NCI-H774 (cell line): ENCODE measurements at places on chromosomes 3 and 15.

- peak; percentile 10 for DNase-seq
Observed at GRCh38 chr3:170321321-170322034, 36.0 kb upstream of the SKIL start.

- DNase-seq: no peak
Observed at GRCh38 chr3:196624067-196624790, 15.3 kb upstream of the NRROS start.

- no peak for DNase-seq
Observed at GRCh38 chr15:74272812-74273211, 36.7 kb downstream of the CCDC33 start.

DNA sequence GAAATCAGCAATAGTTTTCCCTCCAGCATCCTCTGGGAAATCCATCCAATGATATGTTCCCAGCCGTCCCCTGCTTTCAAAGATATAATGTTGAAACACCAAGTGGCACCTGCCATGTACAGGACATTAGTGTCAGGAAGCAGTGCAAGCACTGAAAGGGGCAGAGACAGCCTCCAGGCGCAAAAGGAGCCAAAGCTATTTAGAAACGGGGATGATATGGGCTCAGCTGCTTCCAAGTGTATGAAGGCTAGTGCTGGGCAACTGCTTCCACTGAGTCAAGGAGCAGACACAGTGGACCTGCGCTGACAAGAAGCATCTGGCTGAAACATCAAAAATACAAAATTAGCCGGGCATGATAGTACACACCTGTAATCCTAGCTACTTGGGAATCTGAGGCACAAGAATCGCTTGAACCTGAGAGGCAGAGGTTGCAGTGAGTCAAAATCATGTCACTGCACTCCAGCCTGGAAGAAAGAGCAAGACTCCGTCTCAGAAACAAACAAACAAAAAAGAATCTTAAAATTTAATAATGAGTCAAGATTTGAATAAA is 119.7 kb downstream of the AQP9 start:
- no peak for DNase-seq

DNA sequence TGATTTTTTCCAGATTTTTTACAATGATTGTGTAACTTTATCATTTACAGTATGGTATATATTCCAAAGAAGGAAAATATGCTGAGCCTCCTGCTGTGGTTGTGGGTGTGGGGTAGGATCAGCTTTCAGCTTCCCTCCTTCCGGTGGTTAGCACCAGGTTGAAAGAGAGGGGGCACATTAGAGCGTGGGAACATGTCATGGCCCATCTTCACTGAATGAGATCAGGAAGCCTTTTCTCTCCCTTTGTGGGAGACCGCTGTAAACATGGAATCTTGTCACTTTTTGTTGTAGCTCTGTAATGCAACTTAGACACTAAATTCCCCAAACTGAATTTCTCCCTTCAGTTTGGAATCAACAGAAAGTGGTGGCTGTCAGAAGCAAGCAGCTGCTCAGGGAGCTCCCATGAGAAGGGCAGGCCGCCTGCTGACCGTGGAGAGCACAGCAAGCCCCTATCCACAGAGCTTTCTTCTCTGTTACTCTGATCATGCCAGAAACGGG is 86.7 kb upstream of the LIMD1 start:
- DNase-seq: no peak

DNA sequence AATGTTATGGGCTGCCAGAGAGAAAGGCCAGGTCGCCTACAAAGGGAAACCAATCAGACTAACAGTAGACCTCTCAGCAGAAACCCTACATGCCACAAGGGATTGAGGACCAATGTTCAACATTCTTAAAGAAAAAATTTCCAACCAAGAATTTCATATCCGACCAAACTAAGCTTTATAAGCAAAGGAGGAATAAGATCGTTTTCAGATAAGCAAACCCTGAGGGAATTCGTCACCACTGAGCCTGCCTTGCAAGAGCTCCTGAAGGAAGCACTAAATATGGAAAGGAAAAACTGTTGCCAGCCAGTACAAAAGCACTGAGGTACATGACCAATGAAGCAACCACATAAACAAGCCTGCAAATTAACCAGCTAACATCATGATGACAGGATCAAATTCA is 33.1 kb downstream of the PYGO1 start:
- no peak for DNase-seq

DNA sequence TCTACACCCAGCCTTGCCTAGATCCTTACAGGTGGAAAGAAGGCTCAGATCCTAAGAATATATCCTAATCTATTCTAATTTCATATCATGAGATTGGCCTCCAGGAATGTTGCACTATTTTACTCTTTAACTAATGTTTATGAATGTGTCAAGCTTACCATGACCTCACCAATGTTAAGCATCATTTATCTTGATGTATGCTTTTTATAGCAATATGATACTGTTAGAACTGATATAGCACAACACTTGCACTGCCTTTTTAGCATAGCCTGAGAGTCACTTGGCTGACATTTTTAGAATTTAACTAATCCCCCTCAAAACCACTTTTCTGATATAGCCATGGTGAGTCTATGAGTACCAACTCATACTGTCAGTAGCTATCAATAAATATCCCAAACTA is 191.5 kb upstream of the NR2F2 start:
- DNase-seq: no peak

GRCh38 chr3:99626417-99626788 is 12.0 kb upstream of the COL8A1 start:
- DNase-seq: no peak

DNA sequence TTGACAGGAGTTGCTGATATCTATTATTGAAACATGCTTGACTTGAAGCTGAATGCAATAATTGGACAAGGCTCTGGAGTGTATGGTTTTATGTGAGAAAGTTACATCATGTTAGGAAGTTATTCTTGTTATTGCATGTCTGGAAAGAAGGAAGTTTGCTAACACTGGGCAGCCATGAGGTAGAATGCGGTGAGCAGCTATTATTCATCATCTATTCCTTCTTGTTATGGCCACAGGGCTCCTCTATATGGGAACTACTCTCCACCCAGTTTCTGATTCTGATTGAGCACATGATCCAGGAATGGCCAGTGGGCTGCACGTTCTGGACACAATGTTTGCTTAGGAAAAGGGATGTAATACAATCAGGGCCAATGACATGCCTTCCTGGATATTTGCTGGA is 37.8 kb upstream of the SCN5A start:
- no peak for DNase-seq

GRCh38 chr3:27559835-27560234 is 75.7 kb upstream of the SLC4A7 start:
- no peak for DNase-seq

GRCh38 chr3:117774130-117774529 is 1064.6 kb downstream of the TUSC7 start:
- DNase-seq: no peak
